ENCODE measurements at places on chromosomes 4 and X. TPM values are rescaled to one million over a fixed set of nuclear protein-coding genes. Genes with fewer than 3 reads are reported as not detected.

LARP7 gene
- total RNA-seq, result 49.6 TPM

BST1 gene
- total RNA-seq, result 0.22 TPM

TMEM156 gene
- total RNA-seq, result not detected

UBE2D3 gene
- 224 TPM for total RNA-seq

PNPLA4 gene
- total RNA-seq, result 14.9 TPM

FOXR2 gene
- not detected for total RNA-seq

MAD2L1 gene
- 134 TPM for total RNA-seq

- H3K27me3 ChIP-seq, result no peaks in the 10 kb centered on the region
- H3K4me3 ChIP-seq, result no peak overlapping the region
- H3K27ac ChIP-seq, result no peak overlapping the region
- no peaks in the 10 kb centered on the region for H3K36me3 ChIP-seq
- H3K4me1 ChIP-seq, result no peaks in the 10 kb centered on the region
These were observed 632.2 kb downstream of the TRAM1L1 start for GRCh38 chr4:116453127-116453526.

- H3K27me3 ChIP-seq, result no peaks in the 10 kb centered on the region
- no peak overlapping the region for H3K4me3 ChIP-seq
- DNase-seq, result no peak
- no peaks in the 10 kb centered on the region for H3K4me1 ChIP-seq
- no peak overlapping the region for H3K27ac ChIP-seq
- no peaks in the 10 kb centered on the region for H3K36me3 ChIP-seq
These were observed 56.7 kb downstream of the SPINK2 start for GRCh38 chr4:56764775-56765174.

DNA sequence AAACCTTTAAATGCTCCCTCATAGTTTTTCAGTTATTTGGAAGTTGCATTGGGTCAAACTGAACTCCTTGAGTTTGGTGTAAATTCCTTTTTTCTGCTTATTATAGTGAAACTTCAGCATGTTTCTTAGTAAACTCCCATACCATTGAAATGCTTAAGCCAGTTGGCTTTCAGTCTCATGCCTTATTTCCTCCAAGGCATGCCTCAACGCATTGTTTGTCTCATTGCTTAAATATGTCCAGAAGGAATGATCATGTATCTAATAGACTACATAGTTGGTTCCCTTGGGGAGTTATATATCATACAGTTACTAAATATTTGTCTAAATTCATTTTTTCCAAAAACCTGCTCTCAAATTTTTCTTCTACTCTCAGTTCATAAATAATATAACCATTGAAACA lies 114.0 kb downstream of the STOX2 start:
- H3K4me3 ChIP-seq, result no peak overlapping the region
- no peaks in the 10 kb centered on the region for H3K27me3 ChIP-seq
- no peak overlapping the region for H3K27ac ChIP-seq
- no peaks in the 10 kb centered on the region for H3K36me3 ChIP-seq

- no peak overlapping the region for H3K4me3 ChIP-seq
- no peaks in the 10 kb centered on the region for H3K4me1 ChIP-seq
- H3K27me3 ChIP-seq, result no peaks in the 10 kb centered on the region
- no peak overlapping the region for H3K27ac ChIP-seq
These were observed 456.5 kb upstream of the ADGRL3 start for GRCh38 chr4:60743654-60744053.

GRCh38 chrX:110226931-110227330 lies 91.0 kb downstream of the AMMECR1 start:
- no peaks in the 10 kb centered on the region for H3K4me1 ChIP-seq
- H3K4me3 ChIP-seq, result no peak overlapping the region
- no peak for DNase-seq
- H3K27ac ChIP-seq, result no peak overlapping the region
- no peaks in the 10 kb centered on the region for H3K27me3 ChIP-seq

- no peaks in the 10 kb centered on the region for H3K36me3 ChIP-seq
- no peak overlapping the region for H3K4me3 ChIP-seq
- DNase-seq, result no peak
- H3K27me3 ChIP-seq, result no peaks in the 10 kb centered on the region
- H3K27ac ChIP-seq, result no peak overlapping the region
- no peaks in the 10 kb centered on the region for H3K4me1 ChIP-seq
These were observed 27.4 kb upstream of the TMPRSS11B start for GRCh38 chr4:68272860-68273259.

DNA sequence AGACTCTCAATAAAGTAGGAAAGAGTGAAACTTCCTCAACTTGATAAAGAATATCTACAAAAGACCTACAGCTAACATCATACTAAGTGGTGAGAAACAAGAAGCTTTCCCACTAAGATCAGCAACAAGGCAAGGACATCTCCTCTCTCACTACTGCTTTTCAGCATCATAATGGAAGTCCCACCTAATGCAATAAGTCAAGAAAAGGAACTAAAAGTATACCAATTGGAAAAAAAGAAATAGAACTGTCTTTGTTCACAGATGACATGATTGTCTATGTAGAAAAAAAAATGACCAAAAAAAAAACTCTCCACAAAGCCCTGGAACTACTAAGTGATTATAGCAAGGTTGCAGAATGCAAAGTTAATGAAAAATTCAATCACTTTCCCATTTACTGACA lies 25.1 kb upstream of the SH3RF1 start:
- H3K36me3 ChIP-seq, result no peaks in the 10 kb centered on the region
- no peaks in the 10 kb centered on the region for H3K4me1 ChIP-seq
- no peak for DNase-seq

- no peaks in the 10 kb centered on the region for H3K36me3 ChIP-seq
- H3K27me3 ChIP-seq, result no peaks in the 10 kb centered on the region
- H3K4me3 ChIP-seq, result no peak overlapping the region
- peak overlapping the region; percentile 99 for H3K27ac ChIP-seq
- peak; percentile 78 for DNase-seq
- peaks cover 66% of the 10 kb centered on the region for H3K4me1 ChIP-seq
These were observed 41.9 kb upstream of the RELL1 start for GRCh38 chr4:37728064-37728463.

GRCh38 chr4:21948347-21949072 lies at the start of gene KCNIP4:
KCNIP4 (minus strand) TSS chr4:21948772.
- H3K27ac ChIP-seq, result no peak within 1 kb of the TSS
- H3K36me3 ChIP-seq, result no peaks in the 10 kb centered on the region
- DNase-seq, result no peak
- H3K27me3 ChIP-seq, result peaks cover 3% of the 10 kb centered on the region

DNA sequence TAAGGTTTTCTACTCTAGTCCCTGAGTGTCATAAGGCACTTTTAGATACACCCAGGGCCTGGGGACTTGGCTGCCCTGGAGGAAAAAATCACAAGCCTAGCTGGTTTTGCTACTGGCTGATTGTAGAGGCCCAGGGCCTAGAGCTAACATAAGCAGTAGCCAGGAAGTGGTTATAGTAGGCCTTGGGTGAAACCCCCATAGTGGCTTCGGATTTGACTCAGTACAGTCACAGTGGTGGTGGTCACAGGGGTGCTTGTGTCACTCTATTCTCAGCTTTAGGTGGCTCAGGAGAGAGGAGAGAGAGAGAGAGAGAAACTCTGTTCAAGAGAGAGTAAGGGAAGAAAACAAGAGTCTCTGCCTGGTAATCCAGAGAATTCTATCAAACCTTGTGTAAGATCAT lies 194.5 kb upstream of the EDA2R start:
- no peak for DNase-seq
- H3K36me3 ChIP-seq, result no peaks in the 10 kb centered on the region
- H3K4me1 ChIP-seq, result no peaks in the 10 kb centered on the region

- no peak overlapping the region for H3K27ac ChIP-seq
- no peak for DNase-seq
- H3K36me3 ChIP-seq, result no peaks in the 10 kb centered on the region
- no peak overlapping the region for H3K4me3 ChIP-seq
- no peaks in the 10 kb centered on the region for H3K27me3 ChIP-seq
These were observed 19.9 kb downstream of the TMEM164 start for GRCh38 chrX:110022599-110023448.

DNA sequence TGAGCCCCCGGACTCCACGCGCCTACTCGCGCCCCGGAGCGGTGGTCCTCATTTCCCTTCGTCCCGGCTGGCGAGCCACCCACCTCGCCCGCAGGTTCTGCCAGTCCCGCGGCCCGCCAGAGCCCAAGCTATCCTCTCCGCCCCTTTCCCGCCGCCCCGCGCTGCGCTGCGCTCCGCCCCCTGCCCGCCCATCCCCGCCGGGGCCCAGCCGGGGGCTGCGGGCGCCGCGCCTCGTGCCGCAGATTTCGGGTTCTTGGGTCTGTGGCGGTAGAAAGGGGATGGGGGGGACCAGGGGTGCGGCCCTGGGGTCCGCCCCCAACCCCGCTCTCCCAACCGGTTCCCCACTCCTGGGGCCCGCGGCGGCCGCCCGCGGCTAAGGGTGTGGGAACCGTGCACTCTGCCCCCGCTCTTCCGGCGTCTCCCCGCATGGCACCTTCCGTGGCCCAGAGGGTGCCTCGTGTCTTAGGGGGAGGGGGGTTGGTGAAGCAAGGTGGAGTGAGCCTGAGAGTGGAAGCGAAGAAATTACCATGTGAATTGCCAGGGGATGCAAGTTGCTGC lies 650.8 kb upstream of the DIPK2B start:
- H3K27me3 ChIP-seq, result no peaks in the 10 kb centered on the region
- H3K4me1 ChIP-seq, result peaks cover 6% of the 10 kb centered on the region
- no peaks in the 10 kb centered on the region for H3K36me3 ChIP-seq
- peak overlapping the region; percentile 60 for H3K4me3 ChIP-seq
- no peak for DNase-seq
- no peak overlapping the region for H3K27ac ChIP-seq

DNA sequence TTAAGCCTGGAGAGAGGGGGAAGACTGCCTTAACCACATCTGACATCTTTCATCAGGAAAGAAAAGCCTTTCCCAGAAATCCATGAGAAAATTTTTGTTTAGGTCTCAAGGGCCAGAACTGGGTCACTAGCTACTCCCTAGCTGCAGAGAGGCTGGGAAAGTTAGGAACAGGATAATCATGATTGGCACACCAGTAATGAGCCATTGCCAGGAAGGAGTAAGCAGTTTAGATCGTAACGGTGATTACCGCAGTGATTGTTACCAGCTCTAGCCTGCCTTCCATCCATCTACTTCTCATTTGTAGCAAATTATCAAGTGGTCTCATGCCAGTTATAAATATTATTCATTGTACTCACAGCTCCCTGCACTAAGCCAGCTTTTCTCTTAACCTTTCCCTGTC lies 22.7 kb upstream of the STX18 start:
- H3K27ac ChIP-seq, result no peak overlapping the region
- 0 out of 2 replicates have a peak, but pooled peaks cover 1% of the 10 kb centered on the region for H3K36me3 ChIP-seq
- no peak overlapping the region for H3K4me3 ChIP-seq

GRCh38 chrX:13419276-13419675 lies 99.4 kb upstream of the ATXN3L start:
- H3K27ac ChIP-seq, result no peak overlapping the region
- no peaks in the 10 kb centered on the region for H3K36me3 ChIP-seq
- H3K4me1 ChIP-seq, result no peaks in the 10 kb centered on the region
- no peak for DNase-seq
- no peak overlapping the region for H3K4me3 ChIP-seq

DNA sequence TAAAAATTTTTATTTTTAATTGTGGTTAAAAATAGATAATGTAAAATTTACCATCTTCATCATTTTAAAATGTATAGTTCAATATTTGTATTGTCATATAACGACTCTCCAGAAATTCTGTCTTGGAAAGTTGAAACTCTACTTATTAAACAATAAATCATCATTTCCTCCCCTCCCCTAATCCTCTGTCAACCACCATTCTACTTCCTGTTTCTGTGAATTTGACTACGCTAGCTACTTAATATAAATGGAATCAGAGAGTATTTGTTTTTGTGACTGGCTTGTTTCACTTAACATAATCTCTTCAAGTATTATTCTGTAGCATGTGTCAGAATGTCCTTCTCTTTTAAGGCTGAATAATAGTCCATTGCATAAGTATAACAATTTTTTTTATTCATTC lies 729.0 kb upstream of the AADAT start:
- no peaks in the 10 kb centered on the region for H3K36me3 ChIP-seq
- H3K27ac ChIP-seq, result no peak overlapping the region

DNA sequence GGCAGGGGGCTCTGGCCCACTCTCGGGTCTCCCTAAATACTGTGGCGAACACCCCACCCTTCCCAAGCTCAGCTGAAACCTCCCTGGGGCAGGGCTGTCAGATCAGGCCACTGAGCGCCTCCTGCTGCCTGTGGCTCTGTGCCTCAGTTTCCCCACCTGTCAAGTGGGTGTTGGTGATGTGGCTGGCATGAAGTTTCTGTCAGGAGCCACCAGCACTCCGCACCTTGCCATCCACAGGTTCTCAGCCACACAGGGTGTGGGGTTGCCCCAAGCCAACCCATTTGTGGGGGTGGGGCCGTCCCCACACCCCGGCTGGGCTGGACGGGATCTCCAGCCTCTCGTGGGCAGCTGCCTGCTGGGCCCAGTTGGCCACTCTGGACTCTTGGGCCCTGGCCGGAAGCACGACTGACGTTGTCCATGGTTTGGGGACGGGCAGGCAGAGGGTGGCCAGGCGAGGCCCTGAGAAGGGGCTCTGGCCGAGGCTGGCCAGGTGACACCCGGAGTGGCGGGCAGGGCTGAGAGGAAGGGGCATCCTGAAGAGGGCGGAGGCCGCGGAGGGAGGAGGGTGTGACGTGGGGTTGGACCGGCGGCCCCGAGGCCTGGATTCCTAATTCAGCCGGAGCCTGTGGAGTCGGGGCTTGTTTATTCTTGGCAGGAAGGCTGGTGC lies 5.5 kb upstream of the FGFR3 start:
- H3K4me1 ChIP-seq, result peaks cover 98% of the 10 kb centered on the region
- no peaks in the 10 kb centered on the region for H3K36me3 ChIP-seq
- no peak overlapping the region for H3K27ac ChIP-seq
- peaks cover 21% of the 10 kb centered on the region for H3K27me3 ChIP-seq
- H3K4me3 ChIP-seq, result peak overlapping the region; percentile 36

GRCh38 chr4:83753260-83753659 lies 217.4 kb downstream of the GPAT3 start:
- H3K36me3 ChIP-seq, result no peaks in the 10 kb centered on the region
- H3K27me3 ChIP-seq, result no peaks in the 10 kb centered on the region
- no peak overlapping the region for H3K4me3 ChIP-seq
- no peak overlapping the region for H3K27ac ChIP-seq

- no peak overlapping the region for H3K27ac ChIP-seq
- H3K4me3 ChIP-seq, result no peak overlapping the region
- H3K27me3 ChIP-seq, result no peaks in the 10 kb centered on the region
These were observed 16.0 kb upstream of the HPGD start for GRCh38 chr4:174538123-174538875.

- no peak overlapping the region for H3K4me3 ChIP-seq
- H3K36me3 ChIP-seq, result no peaks in the 10 kb centered on the region
- H3K27me3 ChIP-seq, result no peaks in the 10 kb centered on the region
- no peak for DNase-seq
- H3K4me1 ChIP-seq, result no peaks in the 10 kb centered on the region
These were observed 74.6 kb upstream of the SH3RF1 start for GRCh38 chr4:169345316-169345721.

DNA sequence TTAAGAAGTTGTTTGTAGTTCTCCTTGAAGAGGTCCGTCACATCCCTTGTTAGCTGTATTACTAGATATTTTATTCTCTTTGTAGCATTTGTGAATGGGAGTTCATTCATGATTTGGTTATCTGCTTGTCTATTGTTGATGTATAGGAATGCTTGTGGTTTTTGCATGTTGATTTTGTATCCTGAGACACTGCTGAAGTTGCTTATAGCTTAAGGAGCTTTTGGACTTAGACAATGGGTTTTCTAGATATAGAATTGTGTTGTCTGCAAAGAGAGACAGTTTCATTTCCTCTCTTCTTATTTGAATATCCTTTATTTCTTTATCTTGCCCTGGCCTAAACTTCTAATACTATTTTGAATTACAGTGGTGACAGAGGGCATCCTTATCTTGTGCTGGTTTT lies 52.1 kb upstream of the GRID2 start:
- no peaks in the 10 kb centered on the region for H3K36me3 ChIP-seq
- no peaks in the 10 kb centered on the region for H3K4me1 ChIP-seq
- H3K27ac ChIP-seq, result no peak overlapping the region
- no peak overlapping the region for H3K4me3 ChIP-seq

GRCh38 chr4:2370597-2371320 lies 47.7 kb downstream of the ZFYVE28 start:
- no peak for DNase-seq
- no peaks in the 10 kb centered on the region for H3K36me3 ChIP-seq
- H3K4me1 ChIP-seq, result no peaks in the 10 kb centered on the region
- no peak overlapping the region for H3K4me3 ChIP-seq
- H3K27me3 ChIP-seq, result peaks cover 5% of the 10 kb centered on the region
- no peak overlapping the region for H3K27ac ChIP-seq
